ENCODE measurements at places on chromosomes 5 and 9.
A peak's percentile ranks its signal among the peaks of the same experiment; 100 is the strongest.

DNA sequence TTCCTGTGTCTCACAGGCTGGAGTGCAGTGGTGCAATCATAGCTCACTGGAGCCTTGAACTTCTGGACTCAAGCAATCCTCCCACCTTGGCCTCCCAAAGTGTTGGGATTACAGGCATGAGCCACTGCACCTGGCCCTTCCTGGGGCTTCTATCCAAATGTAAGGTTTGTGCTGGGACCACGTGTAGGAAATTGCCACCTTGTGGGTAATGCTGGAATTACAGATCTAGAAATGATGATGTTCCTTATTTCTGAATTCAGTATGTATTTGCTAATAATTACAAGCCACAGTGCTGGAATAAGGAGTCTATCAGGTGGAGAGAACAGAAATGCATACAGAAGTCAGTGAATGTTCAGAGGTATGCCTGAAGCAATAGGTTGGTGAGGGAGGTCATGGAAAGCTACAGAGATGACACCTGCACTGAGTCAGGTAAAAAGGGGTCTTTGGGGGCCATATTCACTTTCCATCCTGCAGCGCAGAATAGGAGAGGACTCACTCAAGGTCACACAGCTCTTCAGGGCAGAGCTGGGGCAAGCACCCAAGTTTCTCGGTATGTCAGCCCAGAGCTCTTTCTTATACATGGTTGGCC, 8.8 kb upstream of the IGFBPL1 start:
- no peak for DNase-seq

DNA sequence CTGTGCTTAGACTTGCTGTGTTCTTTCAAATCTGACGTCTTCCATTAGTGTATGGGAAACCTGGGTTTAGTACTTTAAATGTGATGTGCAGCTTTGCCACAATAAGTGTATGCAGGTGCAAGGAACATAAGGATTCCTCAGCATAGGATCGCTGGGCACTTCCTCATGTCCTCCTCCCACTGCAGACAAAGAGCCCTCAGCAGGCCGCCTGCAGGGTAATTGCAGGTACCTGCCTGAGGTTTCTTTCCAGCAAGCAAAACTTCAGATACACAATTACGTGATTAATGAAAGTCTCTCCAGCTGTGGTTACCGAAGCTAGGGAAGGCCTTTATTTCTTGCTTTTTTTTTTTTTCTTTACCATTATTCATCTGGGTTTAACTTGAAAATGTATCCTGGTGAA, 233.1 kb downstream of the RFK start:
- no peak for DNase-seq

DNA sequence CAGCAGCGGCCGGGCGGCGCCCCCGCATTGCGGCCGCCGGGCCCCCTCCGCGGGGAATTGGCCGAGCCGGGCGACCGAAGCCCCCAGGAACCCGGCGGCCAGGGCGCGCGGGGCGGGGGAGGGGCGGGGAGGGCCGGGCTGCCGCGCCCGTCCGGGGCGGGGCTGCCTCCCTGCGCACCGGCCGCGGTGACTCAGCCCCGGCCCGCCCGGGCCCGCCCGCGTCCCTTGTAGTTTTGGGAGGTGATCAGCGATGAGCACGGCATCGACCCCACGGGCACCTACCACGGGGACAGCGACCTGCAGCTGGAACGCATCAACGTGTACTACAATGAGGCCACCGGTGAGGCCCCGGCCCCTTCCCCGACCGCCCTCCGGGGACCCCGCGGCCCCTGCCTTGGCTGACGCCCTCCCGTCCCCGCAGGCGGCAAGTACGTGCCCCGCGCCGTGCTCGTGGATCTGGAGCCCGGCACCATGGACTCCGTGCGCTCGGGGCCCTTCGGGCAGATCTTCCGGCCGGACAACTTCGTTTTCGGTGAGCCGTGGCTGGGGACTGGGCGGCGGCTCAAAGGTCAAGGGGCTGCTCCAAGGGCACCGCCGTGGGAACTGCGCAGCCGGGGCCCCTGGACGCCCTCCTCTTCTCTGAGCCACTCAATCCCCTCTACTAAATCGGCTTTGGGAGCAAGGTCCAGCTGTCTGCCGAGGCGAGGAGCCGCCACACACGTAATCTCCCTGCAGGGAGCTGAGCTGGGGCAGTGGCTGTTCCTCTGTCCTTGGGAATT, 592 bp downstream of the TUBB4B start:
- DNase-seq: peak; percentile 63

DNA sequence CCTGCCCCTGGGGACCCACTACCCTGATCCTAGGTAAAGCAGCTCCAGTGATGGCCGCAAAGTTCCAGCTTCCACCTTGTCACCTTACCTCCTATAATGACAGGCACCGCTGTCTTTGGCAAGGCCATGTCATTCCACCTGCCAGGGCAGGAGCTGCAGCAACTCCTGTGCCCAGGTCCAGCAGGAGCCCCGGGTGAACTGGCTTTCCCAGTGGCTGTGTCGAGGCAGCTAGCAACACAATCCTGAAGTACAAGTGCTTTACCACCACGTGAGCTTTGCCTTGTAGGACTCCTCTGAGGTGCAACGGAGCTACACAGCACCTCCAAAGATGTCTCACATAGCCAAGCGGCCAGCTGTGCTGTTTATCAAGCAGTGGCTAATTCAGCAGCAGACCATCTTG, 20.7 kb upstream of the MGAT1 start:
- no peak for DNase-seq

- DNase-seq: no peak
Measured at GRCh38 chr9:119343059-119343990, 25.9 kb downstream of the BRINP1 start.

GRCh38 chr5:142770650-142771609, 753 bp downstream of the ARHGAP26 start:
- peak; percentile 36 for DNase-seq

DNA sequence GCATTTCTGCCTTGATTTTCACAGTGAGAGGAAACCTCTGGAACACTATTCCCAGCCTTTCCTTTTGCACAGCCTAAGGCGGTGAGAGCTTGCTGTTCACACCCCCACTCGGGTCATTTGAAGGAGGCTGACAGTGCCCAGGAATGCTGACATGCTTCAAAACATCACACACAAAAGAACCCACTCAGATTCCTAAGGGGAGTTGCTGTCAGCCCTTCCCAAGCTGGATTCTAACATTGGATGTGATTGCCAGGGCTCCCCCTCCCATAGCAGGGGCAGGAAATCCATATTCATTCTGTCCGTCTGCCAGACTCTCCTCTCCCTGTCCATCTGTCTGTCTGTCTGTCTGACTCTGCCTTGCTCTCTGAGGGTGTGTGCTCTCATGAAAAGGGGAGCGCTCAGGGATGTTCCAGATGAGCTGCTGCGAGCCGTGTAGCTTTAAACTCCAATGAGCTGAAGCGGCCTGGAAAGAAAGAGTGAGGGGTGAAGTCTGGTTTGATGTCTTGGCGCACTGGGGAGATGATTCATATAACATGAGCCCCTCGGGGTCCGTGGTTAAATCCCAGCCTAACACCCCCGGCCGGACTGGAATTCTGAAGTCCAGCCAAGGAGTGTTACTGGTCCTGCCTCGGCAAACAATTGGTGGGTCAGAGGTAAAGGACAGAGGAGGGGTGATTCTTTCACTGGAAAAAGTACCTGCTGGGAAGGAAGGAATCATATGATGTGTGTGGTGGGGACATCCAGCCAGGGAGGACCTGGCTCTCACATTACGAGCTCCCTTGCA, 517.0 kb downstream of the CCDC171 start:
- DNase-seq: no peak

DNA sequence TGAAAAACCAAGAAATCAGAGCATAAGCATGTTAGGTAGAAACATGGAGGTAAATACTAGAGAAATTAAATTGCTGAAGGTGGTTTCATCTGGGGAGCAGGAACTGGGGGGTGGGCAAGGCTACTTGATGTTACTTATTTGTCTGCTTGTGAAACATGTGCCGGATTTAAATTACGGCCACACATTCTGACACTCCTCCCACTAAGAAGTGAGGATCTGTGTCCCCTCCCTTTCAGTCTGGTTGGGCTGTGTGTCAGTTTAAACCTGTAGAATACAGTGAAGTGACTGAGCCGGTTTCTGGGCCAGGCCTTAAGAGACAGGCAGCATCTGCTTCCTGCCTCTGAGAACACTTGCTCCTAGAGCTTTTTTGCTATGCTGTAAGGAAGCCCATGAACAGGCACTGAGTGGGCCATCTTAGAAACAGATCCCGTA, 2.3 kb upstream of the IARS1 start:
- no peak for DNase-seq

GRCh38 chr5:58458743-58459145, 1.1 kb downstream of the PLK2 start:
- no peak for DNase-seq

- DNase-seq: no peak
Measured at GRCh38 chr5:133957591-133957990, 10.8 kb downstream of the C5orf15 start.

GRCh38 chr5:135941711-135942110, 13.1 kb downstream of the LECT2 start:
- no peak for DNase-seq

DNA sequence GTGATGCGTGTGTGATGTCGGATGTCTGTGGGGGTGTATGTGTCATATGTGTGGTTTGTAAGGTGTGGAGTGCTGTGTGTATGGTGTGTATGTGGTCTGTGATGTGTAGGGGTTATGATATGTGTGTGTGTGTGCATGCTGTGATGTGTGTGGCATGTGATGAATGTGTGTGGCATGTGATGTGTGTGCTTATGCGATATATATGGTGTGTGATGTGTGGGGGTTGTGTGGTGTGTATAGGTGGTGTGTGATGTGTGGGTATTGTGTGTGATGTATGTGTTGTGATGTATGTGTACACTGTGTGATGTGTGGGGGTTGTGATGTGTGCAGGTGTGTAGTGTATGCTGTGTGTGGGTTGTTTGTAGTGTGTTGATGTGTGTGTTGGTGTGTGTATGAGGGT, 9.2 kb upstream of the CRB2 start:
- DNase-seq: no peak

- no peak for DNase-seq
Measured at GRCh38 chr5:147397616-147398015, 112.3 kb downstream of the DPYSL3 start.

DNA sequence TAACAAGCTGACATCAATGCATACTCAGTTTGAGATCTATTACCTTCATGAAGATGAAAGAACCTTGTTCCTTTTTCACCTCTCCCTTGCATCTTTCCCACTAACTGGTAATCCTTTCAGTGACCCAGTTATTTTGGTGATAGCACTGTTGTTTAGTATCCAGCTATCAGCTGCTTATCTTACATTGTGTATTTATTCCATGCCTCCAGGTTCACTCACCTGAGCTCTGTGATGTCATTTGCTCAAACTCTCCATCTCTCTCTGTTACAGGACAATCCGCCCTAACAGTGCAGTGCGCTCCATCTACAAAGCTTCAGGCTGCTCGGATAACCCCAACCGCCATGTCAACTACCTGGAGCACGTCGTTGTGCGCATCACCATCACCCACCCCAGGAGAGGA, 235.5 kb downstream of the RFK start:
- DNase-seq: no peak

DNA sequence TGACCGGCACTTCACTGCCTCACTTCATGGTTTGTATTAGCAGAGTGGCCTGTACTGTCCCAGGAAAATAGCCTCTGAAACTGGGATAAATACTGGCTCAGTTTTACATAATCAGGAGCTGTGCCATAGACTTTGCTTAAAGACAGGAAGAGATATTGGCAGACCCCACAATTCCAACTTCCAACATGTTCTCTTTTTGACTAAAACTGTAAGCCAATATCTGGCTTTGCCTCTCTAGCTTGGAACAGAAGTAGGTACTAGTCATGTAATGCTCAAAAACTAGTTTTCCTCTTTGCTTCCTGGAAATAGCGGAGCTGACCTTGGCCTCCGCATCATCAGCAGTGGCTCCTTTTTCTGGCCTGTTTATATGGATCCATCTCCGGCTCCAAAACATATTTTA, 276.9 kb downstream of the CDH9 start:
- no peak for DNase-seq

Measured in stimulated activated CD8-positive, alpha-beta memory T cell treated with anti-CD3 and anti-CD28 coated beads, Interleukin-12 subunit alpha, Interleukin-12 subunit beta, amount 100 ng/mL, for 1 hour (primary cell).